ENCODE measurements at places on chromosomes 6 and 20. TPM values are rescaled to one million over a fixed set of nuclear protein-coding genes. Genes with fewer than 3 reads are reported as not detected.
A peak's percentile ranks its signal among the peaks of the same experiment; 100 is the strongest.

- DNase-seq, result no peak
Measured at GRCh38 chr6:54729716-54730115, 116.9 kb upstream of the FAM83B start.

DNA sequence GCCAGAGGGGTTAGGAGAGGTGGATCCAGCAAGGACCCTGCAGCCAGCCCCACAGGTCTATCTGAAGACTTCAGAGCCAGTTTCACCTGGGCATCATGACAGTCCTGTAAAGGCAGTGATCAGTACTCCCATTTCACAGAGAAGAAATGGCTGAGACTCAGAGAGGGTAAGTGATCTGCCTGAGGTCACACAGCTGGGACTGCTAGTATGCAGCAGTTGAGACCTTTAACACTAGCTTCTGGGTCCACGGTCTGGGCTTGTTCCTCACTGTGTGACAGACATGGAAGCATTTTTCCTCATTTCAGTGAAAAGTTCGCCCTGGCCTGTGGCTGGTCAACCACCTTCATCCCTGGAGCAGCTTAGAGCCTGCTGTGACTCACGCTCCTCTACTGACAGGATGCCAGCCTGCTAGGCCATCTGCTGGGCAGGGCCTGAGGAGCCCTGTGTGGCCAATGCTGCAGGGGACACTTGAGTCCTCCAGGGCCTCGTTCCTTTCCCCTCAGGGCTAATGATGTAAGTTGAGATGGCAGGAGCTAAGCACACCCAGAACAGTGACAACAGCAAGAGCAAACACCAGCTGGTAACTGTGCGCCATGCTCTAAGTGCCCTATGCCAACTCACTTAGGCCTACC, 192.0 kb downstream of the LRFN2 start:
- no peak for DNase-seq

DNA sequence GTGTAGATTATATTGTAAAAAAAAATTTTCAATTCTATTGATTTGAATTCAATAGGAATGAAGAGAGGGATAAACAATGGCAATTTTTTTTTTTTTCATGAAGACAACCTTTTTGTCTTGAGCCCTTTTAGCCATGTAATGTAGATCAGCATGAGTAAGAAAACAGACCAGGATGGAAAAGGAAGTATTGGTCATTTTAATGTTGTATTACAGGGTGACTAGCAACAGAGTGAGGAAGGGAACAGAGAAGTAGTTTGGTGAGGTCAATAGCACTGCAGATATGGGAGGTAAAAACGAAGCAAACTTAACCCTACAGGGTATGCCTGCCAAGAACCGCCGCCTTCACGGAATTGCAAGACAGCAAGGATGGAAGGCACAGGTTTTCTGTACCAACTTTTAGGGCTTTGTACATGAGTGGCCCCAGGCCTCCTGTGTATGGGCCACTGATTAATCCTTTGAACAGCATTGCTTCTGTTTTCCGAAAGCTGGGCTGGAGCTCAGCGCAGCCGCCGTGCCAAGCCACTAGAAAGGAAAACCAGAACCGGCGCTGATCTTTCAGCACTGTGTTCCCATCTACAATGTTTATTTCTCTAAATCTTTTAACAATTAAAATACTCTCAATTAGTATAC, 383.7 kb downstream of the CENPW start:
- DNase-seq, result no peak

DNA sequence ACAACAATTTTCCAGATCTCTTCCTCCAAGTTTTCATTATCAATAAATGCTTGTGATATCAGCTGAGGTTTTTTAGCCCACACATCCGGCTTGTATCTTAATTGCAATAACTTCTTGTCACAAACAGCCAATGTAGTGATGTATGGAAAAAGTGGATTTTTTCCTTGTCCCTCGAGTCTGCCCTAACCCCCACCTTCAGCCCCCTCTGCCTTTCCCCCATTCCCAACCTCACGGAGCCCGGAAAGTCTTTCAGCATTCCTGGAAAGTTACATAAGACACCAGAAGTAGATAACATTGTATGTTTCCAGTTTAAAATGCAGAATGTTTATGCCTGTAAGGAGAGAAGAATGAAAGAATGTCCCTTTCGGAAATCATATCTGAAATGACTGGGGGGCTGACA, 179.2 kb upstream of the PHACTR1 start:
- DNase-seq, result no peak

- DNase-seq, result no peak
Measured at GRCh38 chr6:159440911-159441703, 251.9 kb downstream of the SOD2 start.

DNA sequence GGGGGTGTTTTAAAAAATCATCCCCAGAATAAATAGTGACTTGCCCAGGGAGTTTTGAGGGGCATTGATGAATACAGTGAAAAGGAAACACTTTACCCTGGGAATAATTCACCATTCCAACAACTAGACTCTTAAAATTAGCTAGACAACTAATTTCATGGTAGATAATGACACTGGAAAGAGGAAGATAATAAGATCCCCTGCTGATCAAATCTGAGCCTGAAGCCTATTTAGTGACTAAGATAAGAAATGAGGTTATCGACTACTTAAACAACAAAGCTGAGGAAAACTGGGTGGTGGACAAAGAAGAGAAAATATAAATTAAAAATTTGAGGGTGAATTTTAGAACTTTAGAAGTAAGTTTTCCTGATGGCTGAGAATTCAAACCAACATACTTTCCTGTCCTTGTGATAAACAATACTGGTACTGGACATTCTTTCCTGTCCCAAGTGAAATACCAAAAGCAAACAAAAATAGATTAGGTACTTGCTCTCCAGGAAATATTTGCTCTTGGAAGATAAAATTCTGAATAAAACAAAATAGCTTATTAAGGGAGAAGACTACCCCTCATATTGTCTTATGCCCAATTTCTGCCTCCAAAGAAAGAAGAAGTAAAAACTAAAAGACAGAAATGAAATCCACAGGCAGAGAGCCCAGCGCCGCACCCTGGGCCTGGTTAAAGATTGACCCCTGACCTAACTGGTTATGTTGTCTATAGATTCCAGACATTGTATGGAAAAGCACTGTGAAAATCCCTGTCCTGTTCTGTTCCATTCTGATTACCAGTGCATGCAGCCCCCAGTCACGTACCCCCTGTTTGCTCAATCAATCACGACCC, 64.0 kb upstream of the ADGRF4 start:
- no peak for DNase-seq

- no peak for DNase-seq
Measured at GRCh38 chr20:16123623-16124022, 449.6 kb downstream of the KIF16B start.

GRCh38 chr20:18849131-18849530, 35.5 kb downstream of the SCP2D1 start:
- DNase-seq, result no peak

- DNase-seq, result no peak
Measured at GRCh38 chr6:157268396-157268795, 54.9 kb downstream of the TMEM242 start.

DNA sequence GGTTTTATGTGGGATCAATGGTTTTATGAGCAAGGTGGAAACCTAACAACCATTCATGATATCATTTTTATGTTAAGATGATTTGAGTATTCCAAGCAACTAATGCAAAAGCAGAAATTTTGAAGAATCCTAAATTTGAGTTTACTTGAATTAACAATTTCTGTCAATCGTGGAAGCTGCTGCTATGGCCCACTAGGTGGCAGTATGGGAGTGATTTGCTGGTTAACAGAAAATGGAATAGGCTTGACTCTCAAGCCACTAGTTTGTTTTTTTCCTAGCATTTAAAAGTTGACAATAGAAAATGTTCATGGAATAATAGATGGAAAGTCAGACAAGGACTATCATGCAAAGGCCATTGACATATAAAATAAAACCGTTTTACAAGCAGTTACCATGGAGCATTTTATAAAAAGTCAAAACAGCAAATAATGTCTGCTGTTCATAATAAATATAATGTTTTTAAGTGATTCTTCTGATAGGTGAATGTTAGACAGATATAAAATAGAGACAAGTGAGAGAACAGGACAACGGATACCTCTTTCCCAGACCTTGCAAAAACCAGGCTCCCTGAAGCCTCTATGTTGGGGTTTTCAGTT, 43.0 kb upstream of the TMEM200A start:
- peak; percentile 84 for DNase-seq

- DNase-seq, result no peak
Measured at GRCh38 chr6:79599725-79600259, 31.3 kb upstream of the SH3BGRL2 start.

DNA sequence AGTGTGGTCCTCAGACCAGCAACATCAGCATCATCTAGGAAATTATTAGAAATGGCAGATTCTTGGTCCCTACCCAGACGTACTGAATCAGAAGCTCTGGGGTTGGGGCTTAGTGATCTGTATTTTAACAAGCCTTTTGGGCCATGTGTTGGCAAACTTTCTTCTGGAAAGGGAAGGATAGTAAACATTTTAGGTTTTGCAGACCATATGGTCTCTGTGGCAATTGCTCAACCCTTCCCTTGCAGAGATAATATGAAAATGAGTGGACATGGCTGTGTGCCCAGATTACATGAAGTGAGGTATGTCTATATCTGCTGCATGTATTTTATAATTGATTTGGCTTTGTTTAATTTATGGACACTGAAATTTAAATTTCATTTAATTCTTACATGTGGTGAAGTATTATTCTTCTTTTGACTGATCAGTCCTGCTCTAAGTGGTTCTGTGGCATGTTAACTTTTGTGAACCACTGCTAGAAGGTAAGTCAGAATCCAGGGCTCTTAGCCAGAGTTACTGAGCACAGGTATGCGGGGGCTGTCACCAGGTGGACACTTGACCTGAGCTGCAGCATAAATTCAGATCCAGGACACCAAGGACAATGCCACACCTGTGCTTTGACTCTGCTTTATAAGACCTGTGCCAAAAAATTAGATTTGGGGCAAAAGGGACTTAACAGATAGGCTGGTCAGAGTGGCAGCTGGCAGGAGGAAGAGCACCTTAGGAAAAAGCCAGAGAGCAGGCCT, 43.2 kb downstream of the LY86 start:
- DNase-seq, result no peak

GRCh38 chr6:5275497-5275896, 14.2 kb downstream of the FARS2 start:
- DNase-seq, result no peak

- DNase-seq, result no peak
Measured at GRCh38 chr6:36938536-36938935, 16.0 kb upstream of the PI16 start.

GRCh38 chr6:119493980-119494379, 144.4 kb upstream of the MAN1A1 start:
- DNase-seq, result no peak

DNA sequence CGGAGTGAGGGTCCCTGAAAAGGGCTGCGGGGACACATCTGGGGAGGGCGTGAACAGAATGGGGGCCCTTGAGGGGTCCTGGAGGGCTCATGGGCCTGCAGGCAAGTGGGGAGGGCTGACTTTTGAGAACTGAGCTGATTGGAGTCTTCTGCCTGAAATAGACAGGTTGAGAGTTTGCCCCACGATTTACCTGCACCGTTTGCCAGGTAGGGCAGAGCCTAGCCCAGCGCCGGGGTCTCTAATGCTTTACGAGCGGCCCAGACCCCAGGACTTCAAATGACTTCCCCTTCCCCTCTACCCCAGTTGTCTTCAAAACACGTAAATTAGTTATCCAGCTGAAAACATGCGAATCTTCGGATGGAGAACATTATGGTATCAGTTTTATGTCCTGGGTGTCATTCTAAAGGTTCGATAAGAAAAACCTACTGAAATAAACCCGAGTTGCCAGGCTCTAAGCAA, 1.3 kb downstream of the PLCB1 start:
- no peak for DNase-seq

GRCh38 chr20:2840967-2841531, 504 bp downstream of the VPS16 start:
- DNase-seq, result peak; percentile 70

DNA sequence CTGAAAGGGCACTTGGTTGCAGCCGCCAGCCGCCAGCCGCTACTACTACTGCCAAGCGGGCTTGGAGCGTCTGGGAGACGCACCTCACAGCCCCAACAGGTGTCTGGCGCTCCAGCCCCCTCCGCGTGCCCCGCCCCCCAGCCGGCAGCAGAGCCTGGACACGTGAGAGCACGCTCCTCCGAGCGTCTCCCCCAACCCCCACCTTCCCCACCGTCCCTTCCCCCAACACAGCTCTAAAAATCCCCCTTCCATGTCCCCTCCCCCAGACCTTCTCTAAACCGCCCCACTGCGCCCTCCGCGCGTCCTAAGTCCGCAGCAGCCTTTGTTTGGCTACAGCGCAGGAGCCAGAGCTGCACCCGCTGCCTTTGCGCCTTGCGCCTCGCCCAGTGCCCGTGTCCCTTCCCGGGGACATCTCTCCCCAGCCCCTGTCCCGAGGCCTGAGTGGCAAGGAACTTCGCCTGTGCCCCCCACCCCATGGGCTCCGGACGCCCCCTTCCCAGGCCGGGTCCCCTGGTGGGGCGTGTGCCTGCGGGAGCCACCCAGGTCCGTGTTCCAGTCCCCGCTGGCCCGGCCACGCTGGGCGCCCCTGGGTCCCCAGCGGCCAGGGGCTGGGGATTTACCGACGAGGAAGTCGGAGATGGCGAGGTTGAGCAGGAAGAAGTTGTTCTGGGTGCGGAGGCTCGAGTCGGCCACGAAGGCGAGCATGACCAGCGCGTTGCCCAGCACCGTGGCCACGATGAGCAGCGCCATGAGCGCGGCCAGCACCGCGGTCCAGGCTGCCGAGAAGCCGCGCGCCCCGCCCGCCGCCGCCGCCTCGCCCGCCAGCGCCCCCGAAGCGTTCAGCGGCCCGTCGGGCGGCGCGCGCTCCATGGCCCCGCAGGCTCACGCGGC, 732 bp downstream of the HRH3 start:
- no peak for DNase-seq

The PTPRT gene
- 1.6 TPM for total RNA-seq

The GMDS gene
- total RNA-seq, result 20.7 TPM

The HLA-DMB gene
- 1.0 TPM for total RNA-seq

The SMLR1 gene
- 28.9 TPM for total RNA-seq

The PLG gene
- 225 TPM for total RNA-seq

The ZNF334 gene
- 12.6 TPM for total RNA-seq

The CLVS2 gene
- under 0.01 TPM for total RNA-seq

The LGSN gene
- 4.1 TPM for total RNA-seq

The DAAM2 gene
- total RNA-seq, result 15.1 TPM

The SLC4A11 gene
- 0.28 TPM for total RNA-seq

All from hepatocyte (in vitro differentiated cells).